ENCODE measurements at places on chromosomes 7 and 10.
A peak's percentile ranks its signal among the peaks of the same experiment; 100 is the strongest.

- DNase-seq = no peak
Observed at GRCh38 chr7:47428052-47428767, 153.7 kb downstream of the TNS3 start.

- no peak for DNase-seq
Observed at GRCh38 chr7:32301427-32301826, 188.8 kb downstream of the LSM5 start.

DNA sequence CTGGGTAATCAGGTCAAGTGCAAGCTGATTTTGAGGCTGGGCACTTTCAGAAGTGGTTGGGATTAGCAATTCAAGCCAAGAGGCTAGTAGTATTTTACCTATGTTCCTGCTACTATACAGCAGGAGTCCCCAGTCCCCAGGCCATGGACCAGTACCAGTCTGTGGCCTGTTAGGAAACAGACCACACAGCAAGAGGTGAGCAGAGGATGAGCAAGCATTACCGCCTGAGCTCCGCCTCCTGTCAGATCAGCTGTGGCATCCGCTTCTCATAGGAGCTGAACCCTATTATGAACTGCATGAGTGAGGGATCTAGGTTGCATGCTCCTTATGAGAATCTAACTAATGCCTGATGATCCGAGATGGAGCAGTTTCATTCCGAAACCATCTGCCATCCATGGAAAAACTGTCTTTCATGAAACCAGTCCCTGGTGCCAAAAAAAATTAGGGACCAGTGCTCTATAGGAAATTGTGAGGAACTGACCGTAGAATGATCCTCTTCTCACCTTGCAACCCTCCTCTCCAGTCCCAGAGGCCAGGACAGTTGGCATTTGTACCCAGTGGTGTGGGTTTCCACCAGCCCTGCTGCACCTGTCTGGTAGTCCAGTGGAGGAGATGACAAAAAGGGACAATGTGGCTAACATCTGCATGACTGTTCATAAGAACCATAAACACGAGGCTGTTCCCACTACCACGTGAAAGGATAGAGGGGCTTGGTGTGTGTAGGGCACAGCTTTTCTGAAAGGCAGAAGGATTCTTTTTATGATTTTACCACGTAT, 172.5 kb downstream of the KIAA1217 start:
- DNase-seq = peak; percentile 33

DNA sequence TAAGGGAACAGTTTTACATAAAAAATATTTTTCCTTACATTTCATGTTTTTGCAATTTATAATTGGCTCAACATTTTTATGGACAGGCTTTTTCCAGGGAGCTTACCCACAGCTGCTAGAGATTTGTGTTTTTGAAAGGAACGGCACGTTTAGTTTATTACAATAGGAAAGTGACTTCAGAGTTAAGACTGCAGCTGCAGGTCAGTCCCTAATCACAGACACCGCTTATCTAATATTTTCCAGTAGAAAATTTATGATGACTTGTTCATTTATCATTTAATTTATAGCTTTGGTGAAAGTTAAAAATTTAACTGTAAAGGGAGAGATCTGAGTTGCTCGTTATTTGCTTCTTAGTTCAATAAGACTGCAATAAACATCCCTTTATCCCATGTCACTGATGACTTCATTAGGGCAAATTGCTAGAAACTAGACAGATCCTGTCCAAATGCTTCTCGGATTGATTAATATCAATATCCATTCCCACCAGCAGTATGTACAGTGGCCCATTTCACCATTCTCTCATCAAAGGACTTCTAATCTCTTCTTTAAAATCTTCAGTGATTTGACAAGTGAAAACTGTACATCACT, 97.0 kb upstream of the ODAD2 start:
- DNase-seq = no peak

- DNase-seq = no peak
Observed at GRCh38 chr10:113581092-113581491, 28.2 kb downstream of the HABP2 start.

DNA sequence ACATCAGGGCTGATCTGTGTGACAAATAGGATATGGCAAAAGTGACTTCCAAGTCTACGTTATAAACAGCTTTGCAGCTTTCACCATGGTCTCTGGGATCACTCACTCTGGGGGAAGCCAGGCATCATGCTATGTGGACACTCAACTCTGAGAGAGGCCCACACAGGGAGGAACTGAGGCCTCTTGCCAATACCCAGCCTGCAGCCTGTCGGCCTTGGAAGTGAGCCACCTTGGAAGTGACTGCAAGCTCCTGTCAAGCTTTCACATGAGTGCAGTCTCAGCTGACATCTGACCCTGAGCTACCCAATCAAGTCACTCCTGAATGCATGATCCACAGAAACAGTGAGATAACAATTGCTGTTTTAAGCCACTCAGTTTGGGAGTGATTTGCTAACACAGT, 56.5 kb downstream of the MMRN2 start:
- no peak for DNase-seq

DNA sequence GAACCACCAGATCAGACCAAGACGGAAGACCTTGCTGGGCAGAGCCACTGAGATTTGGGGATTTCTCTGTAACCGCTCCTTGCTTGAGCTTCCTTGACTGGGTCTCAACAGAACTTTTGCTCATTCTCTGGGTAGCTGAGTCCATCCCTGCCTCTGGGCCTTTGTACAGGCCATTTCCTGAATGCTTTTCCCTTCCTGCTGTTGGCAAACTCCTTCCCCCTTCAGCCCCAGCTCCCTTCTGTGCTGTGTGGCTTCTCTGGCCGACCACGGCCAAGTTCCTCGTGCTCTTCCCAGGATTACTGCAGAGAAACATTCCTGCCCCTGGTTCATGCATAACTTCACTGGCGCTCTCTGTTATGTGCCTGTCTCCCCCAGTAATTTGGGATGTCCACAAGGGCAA, 150.5 kb upstream of the GPR26 start:
- DNase-seq = no peak

- no peak for DNase-seq
Observed at GRCh38 chr10:128697437-128697836, 571.2 kb upstream of the MKI67 start.

DNA sequence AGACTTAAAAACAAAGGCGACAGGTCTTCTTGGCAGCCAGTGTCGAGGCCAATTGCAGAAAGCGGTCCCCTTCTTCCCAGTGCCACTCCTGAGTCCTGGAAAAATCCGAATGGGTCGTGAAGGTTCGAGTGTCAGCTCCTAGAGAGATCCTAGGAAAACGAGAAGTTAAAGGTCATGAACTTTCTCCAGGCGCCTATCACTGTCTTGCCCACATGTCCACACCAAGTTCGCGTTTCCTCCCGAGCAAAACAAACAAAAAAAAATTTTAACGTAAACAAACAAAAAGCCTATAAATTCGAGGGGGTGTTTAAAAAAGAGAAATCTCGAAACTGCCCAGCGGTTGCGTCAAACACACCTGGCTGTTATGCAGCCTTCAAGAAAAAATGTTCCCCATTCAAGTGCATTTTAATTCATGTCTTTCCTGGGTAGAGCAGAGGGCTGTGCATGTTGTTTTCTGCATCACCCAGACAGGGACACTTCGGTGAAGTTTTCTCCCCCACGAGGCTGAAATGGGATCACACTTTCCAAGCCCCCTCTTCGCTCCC, 1.5 kb downstream of the ARHGAP21 start:
- DNase-seq = no peak

GRCh38 chr7:53422291-53422690, 386.9 kb downstream of the POM121L12 start:
- no peak for DNase-seq
